ENCODE measurements at places on chromosomes 11 and 22.

GRCh38 chr11:69088676-69089146 lies 40.0 kb downstream of the TPCN2 start:
- peak; percentile 64 for DNase-seq

DNA sequence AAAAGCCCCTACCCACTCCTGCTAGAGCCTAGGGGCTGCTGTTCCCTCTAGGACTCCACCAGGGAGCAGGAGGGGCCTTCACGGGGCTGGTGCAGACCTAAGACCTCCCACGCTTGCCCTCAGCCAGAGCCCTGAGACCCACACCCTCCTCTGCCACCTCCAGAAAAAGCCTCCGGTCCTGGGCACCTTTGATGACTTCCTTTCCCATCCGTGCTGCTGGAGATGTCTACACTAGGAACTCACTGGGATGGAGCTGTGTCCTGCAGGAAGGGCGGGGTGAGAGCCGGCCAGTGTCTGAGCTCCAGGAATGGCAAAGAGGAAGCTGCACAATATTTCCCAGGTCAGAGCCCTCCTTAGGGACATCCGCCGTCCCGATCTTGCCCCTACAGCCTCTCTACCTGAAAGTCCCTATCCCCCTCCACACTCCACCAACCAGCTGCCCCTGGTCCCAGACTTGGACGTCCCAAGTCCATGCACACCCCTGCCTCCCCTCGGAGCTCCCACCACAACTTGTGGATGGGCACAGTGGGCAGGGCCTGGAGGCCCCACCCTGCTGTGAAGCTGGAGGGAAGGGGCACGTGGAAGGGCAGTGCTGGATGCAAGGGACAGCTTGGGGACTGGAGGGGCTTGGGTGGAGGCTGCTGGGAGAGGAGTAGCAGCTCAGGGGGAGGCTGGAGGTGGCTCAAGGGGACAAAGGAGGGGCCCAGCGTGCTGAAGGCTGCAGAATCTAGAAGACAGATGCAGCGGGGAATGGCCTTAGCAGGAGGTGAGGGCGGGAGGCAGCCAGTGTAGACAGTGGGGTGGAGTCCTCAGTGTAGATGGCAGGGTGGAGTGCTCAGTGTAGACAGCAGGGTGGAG lies 13.5 kb upstream of the LRP5 start:
- no peak for DNase-seq

GRCh38 chr11:117795638-117796455 lies 1.2 kb downstream of the DSCAML1 start:
- DNase-seq: no peak

DNA sequence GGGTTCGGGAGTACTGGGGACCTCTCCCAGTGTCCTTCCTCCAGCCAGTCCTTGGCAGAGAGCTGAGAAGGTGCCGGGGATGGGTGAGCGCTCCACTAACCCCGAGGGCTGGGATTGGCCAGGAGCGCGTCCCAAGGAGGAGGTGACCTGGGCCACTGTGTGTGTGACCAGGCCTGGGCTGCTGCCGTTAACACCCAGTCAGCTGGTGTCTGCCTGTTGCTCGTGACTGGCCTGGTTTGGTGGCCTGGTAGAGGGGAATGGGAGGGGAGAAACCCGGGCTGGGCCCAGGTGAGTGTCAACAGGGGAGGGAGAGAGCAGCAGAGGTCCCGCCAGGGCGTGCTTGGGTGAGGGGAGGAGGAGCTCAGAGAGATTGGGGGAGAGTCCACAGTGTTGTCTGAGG lies 29.9 kb upstream of the GRAMD4 start:
- DNase-seq: no peak

GRCh38 chr22:19172213-19173046 lies 6.1 kb downstream of the SLC25A1 start:
- no peak for DNase-seq

DNA sequence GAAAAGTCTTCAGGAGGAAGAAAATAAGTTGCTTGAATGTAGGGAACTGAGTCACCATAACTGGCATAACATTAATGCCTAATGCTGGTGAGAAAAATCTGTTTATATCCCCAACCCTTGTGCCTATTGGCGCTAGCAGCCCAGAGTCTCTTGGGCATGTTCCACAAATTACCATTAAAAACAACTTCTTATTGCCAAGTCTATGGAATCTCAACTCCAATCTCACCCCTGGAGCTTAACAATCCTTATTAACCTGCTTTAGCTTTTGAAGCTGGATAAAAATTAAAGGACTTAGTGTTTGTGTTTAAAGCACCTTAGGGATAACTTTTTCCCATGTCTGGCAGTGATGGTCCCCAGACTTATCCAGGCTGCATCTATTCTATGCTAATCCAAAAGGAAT lies 143.0 kb downstream of the APIP start:
- no peak for DNase-seq

DNA sequence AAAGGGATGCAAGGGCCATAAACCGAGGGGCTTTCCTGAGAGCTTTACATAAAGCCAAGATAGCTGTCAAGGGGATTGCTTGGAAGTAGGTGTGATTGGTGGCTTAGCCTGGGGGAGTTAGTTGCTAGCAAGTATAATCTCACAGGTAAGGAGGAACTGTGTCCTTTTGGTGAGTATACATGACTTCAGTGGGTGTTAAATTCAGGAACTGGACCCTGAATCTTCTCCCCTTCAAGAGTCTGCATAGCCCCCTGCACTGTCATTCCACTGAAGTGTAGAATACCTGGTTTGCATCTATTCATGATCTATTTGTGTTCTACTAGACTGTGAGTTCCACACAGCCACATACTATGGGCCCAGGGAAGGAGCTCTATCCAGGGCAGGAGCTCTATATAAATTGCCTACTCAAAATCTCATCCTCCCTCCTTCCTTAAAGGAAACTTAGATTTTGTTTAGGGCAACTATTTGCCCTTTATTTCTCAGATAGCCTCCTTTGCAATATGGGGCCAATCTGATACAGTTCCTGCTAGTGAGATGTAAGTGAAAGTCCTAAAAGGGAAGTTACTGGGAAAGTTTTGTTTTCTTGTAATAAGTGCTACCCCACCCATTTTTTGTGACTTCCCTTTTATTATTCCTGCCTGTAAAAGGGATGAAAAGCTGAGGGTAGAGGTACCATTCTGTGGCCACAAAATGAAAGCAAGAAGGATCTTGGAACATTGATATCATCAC lies 120.5 kb downstream of the PGR start:
- no peak for DNase-seq

DNA sequence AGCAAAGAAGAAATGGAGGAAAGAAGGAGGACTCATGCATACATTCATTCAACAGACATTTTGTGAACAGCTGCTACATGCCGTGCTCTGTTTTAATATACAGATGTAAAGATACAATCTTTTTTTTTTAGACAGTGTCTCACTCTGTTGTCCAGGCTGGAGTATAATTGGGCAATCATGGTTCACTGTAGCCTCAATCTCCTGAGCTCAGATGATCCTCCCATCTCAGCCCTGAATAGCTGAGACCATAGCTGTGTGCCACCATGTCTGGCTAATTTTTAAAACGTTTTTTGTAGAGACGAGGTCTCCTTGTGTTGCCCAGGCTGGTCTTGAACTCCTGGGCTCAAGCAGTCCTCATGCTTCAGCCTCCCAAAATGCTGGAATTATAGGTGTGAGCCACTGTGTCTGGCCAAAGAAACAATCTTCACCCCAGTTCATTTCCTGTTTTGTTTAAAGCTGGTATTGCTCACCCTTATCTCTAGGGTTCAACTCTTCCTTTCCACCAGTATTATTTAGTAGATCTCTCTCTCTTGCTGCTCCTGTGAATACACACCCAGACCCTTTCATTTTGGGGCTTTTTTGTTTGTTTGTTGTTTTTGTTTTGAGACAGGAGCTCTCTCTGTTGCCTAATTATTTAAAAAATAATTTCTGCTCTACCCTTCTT lies 69.8 kb downstream of the RNF169 start:
- no peak for DNase-seq

All from spinal cord (tissue), 10 donors.